ENCODE measurements at places on chromosomes 4 and X.

GRCh38 chr4:112894951-112895350, 154.5 kb upstream of the ANK2 start:
- H3K4me3 ChIP-seq = no peak overlapping the region
- H3K27me3 ChIP-seq = no peaks in the 10 kb centered on the region
- peak overlapping the region; percentile 82 for H3K27ac ChIP-seq
- peaks cover 14% of the 10 kb centered on the region for H3K4me1 ChIP-seq
- no peaks in the 10 kb centered on the region for H3K36me3 ChIP-seq
- no peak for DNase-seq

GRCh38 chr4:7564242-7564641, 129.5 kb upstream of the PSAPL1 start:
- DNase-seq = no peak
- H3K4me3 ChIP-seq = no peak overlapping the region
- H3K36me3 ChIP-seq = no peaks in the 10 kb centered on the region
- no peaks in the 10 kb centered on the region for H3K27me3 ChIP-seq
- H3K4me1 ChIP-seq = no peaks in the 10 kb centered on the region

DNA sequence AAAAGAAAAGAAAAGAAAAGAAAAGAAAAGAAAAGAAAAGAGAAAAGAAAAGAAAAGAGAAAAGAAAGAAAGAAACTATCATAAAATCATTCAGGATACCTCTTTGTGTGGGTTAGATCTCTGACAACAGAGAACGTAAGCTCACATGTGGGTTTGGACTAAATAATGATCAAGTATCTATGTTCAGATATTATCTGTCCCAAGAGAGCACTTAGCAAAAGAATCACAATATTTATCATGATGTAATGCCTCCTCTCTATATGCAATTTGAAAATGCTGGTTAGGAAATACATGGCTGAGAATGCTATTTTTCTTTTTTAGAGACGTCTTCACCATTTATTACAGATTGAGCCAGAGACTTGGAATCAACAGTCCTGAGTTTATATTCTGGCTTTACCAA, 191.3 kb downstream of the KCNIP4 start:
- no peak overlapping the region for H3K4me3 ChIP-seq
- no peaks in the 10 kb centered on the region for H3K27me3 ChIP-seq
- no peaks in the 10 kb centered on the region for H3K36me3 ChIP-seq
- DNase-seq = no peak
- no peak overlapping the region for H3K27ac ChIP-seq

- no peak overlapping the region for H3K27ac ChIP-seq
- H3K36me3 ChIP-seq = no peaks in the 10 kb centered on the region
- DNase-seq = no peak
- peaks cover 8% of the 10 kb centered on the region for H3K27me3 ChIP-seq
- H3K4me1 ChIP-seq = no peaks in the 10 kb centered on the region
Measured at GRCh38 chr4:7620814-7621176, 186.1 kb upstream of the PSAPL1 start.

- no peaks in the 10 kb centered on the region for H3K4me1 ChIP-seq
- H3K4me3 ChIP-seq = no peak overlapping the region
- DNase-seq = peak; percentile 87
- peak overlapping the region; percentile 52 for H3K27ac ChIP-seq
- no peaks in the 10 kb centered on the region for H3K27me3 ChIP-seq
- H3K36me3 ChIP-seq = no peaks in the 10 kb centered on the region
Measured at GRCh38 chr4:82715731-82716617, 82.6 kb downstream of the SCD5 start.

DNA sequence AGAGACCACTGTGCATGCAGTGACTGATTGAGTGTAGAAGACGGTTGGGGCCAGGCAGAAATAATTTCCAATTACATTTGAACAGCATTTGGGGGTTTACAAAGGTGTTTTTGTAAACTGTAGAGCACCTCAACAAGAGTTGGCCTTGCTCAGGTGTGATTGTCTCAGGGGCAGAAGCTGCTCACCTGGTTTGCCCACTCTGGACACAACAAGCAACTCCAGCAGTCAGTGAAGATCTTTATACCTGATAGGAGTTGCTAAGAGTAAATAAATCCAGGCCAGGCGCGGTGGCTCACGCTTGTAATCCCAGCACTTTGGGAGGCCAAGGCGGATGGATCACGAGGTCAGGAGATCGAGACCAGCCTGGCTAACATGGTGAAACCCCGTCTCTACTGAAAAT, 221.3 kb downstream of the RAB28 start:
- no peak overlapping the region for H3K4me3 ChIP-seq
- no peaks in the 10 kb centered on the region for H3K27me3 ChIP-seq
- DNase-seq = no peak
- no peaks in the 10 kb centered on the region for H3K36me3 ChIP-seq
- H3K27ac ChIP-seq = no peak overlapping the region
- H3K4me1 ChIP-seq = peaks cover 7% of the 10 kb centered on the region

DNA sequence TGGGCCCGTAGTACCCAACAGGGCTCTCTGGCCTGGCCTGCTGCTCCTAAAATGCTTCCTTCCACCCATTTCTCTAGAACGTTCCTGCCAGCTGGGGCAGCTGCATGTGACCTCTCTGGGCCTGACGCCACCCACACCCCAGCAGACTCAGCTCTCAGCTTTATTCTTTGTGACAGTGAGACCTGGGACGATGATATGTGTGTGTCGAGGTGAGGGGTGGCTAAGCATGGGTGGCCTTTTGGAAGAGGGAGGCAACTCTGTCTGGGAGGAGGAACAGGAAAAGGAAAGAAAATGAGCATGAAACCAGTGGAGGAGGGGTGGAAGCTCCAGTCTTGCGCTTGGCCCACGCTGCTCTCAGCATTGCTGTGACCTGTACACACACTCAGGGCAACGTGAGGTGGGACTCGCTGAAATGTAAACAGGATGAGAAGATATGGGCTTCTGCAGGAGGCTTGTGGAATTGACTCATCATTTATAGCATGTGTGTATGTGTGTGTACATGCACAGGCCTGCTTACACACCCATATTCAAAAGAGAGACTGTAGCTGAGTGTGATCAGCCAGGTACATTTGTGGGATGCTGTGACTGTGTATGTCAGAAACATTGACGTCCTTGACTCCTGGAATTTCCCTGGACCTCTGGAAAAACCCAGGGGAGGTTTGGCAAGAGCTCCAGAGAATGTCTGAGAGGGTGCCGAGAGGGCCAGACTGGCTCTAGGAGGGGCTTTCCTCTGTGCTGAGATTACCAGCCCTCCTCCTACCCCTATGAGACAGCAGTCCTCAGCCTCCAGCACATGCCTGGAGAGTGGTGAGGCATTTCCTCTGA, 137.9 kb downstream of the PJA1 start:
- H3K4me3 ChIP-seq = no peak overlapping the region
- H3K36me3 ChIP-seq = no peaks in the 10 kb centered on the region
- peak; percentile 17 for DNase-seq
- no peaks in the 10 kb centered on the region for H3K4me1 ChIP-seq
- H3K27ac ChIP-seq = no peak overlapping the region

DNA sequence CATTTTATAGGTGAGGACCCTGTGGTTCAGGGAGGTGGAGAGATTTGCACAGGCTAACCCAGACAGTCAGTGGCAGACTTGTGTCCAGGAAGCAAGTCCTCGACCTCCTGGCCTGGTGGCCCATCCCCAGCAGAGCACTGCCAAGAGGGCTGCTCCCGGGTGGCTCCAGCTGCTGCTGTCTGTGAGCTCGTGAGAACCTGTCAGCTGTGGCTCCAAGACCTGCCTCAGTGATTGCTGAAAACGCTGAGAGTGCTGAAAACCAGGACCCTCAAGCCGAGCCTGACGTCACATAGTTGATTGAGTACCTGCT, 74.2 kb downstream of the RTL9 start:
- no peak overlapping the region for H3K4me3 ChIP-seq
- H3K4me1 ChIP-seq = no peaks in the 10 kb centered on the region
- no peaks in the 10 kb centered on the region for H3K36me3 ChIP-seq
- no peak for DNase-seq
- no peak overlapping the region for H3K27ac ChIP-seq

DNA sequence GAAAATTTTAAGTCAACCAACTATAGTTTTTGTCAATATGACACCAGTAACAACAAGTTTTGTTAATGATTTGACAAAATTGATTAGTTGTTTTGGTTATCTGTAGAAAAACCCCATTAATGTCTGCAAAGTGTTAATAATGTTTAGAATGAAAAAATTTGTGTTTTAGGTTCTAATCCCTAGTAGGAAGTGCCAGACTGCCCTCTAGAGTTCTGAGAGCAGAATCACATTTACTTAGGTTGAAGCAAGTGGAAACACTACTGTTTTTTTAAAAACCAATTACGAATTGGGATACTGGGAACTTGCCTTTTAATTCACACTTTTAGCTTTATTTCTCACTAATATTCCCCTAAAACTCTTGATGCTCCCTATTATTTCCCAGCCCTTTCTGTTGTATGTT, 101.1 kb upstream of the CYLC1 start:
- no peak for DNase-seq
- no peak overlapping the region for H3K4me3 ChIP-seq
- no peaks in the 10 kb centered on the region for H3K36me3 ChIP-seq
- no peaks in the 10 kb centered on the region for H3K4me1 ChIP-seq
- no peaks in the 10 kb centered on the region for H3K27me3 ChIP-seq

- H3K4me1 ChIP-seq = no peaks in the 10 kb centered on the region
- H3K36me3 ChIP-seq = no peaks in the 10 kb centered on the region
- peak overlapping the region; percentile 71 for H3K27ac ChIP-seq
Measured at GRCh38 chrX:2550328-2551020, 49.7 kb upstream of the DHRSX start.

- no peak overlapping the region for H3K27ac ChIP-seq
- no peak overlapping the region for H3K4me3 ChIP-seq
- no peak for DNase-seq
- no peaks in the 10 kb centered on the region for H3K27me3 ChIP-seq
- no peaks in the 10 kb centered on the region for H3K36me3 ChIP-seq
Measured at GRCh38 chr4:89641367-89641687, 195.6 kb downstream of the SNCA start.

DNA sequence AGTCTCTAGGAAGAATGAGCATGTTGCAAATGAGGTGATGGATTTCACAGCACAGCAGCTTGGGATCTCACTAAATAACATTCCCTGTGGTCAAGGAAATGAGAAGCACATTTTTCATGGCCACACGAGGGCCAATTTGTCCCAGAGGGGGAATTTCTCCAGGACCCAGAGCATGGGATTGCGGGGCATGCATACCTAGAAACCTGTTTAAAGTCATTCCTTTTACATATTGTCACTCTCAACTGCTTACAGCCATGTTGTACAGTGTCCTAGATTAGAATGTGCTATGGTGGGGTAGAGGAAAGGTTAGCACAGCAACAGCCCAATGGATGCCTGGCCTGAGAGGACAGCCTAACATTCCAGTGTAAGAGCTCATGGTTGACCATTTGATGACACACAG, 37.4 kb upstream of the NLGN4X start:
- no peak overlapping the region for H3K4me3 ChIP-seq
- H3K27me3 ChIP-seq = no peaks in the 10 kb centered on the region
- DNase-seq = no peak
- H3K4me1 ChIP-seq = no peaks in the 10 kb centered on the region
- no peak overlapping the region for H3K27ac ChIP-seq

GRCh38 chr4:17786567-17786966, 5.1 kb upstream of the FAM184B start:
- H3K36me3 ChIP-seq = no peaks in the 10 kb centered on the region
- H3K27ac ChIP-seq = no peak overlapping the region
- no peak overlapping the region for H3K4me3 ChIP-seq
- H3K4me1 ChIP-seq = no peaks in the 10 kb centered on the region
- DNase-seq = no peak
- H3K27me3 ChIP-seq = peaks cover 28% of the 10 kb centered on the region

- no peaks in the 10 kb centered on the region for H3K27me3 ChIP-seq
- DNase-seq = peak; percentile 71
- peak overlapping the region; percentile 9 for H3K4me3 ChIP-seq
- H3K4me1 ChIP-seq = peaks cover 21% of the 10 kb centered on the region
Measured at GRCh38 chr4:55079451-55080173, 45.8 kb downstream of the KDR start.

DNA sequence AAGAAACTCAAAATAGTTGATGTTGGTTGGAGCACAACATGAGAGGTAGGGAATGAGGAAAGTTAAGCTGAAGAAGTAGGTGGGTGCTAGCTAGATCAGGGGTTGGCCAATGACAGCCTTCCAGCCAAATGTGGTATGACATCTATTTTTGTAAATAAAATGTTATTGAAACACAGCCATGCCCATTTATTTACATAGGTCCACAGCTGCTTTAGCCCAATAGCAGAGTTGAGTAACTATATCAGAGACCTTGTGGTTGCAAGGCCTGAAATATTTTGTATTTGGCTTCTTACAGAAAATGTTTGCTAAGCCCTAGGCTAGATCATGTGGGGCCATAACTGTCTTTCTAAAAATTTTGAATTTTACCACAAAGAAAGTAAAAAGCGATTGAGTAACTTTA, 234.9 kb upstream of the CTSO start:
- no peak overlapping the region for H3K4me3 ChIP-seq
- no peaks in the 10 kb centered on the region for H3K36me3 ChIP-seq
- no peaks in the 10 kb centered on the region for H3K4me1 ChIP-seq

DNA sequence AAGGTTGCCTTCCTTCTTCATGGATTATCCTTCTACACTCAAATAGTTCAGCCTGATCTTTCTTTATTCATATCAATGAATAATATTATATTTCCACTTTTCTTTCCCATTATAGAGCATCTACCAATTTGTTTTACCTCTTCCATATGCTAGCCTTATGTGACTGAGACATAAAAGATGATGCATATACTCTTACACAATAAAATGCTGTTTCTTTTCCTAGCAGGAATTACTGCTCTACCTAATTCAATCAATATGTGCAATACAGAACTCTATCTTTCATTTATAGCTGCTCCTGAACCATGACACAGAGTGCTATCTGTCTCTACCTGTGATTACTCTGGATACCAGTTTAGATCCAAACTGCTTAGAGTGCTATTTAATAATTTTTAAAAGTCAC, 2334.0 kb downstream of the PCDH7 start:
- H3K4me1 ChIP-seq = no peaks in the 10 kb centered on the region
- H3K27me3 ChIP-seq = no peaks in the 10 kb centered on the region
- no peak overlapping the region for H3K27ac ChIP-seq

GRCh38 chr4:30720661-30721184, 554 bp downstream of the PCDH7 start:
- H3K36me3 ChIP-seq = peaks cover 15% of the 10 kb centered on the region
- H3K27me3 ChIP-seq = no peaks in the 10 kb centered on the region
- H3K4me3 ChIP-seq = peak overlapping the region; percentile 96
- H3K27ac ChIP-seq = no peak overlapping the region

DNA sequence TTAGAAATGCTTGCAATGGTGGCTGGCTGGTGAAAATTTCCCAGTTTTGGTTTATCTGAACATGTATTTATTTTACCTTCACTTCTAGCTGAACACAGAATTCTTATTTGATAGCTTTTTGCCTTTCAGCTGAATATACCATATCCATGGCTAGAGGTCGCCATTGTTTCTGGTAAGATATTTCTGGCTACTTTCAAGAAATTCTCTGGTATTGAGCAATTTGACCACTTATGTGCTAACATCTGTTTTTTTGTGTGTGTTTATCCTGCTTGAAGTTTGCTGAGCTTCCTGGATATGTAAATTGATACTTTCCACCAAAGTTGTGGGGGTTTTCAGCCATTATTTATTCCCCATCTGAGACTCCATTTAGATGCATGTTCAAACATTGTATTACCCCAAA, 75.4 kb downstream of the FBXW7 start:
- H3K4me1 ChIP-seq = no peaks in the 10 kb centered on the region
- no peaks in the 10 kb centered on the region for H3K27me3 ChIP-seq
- no peak overlapping the region for H3K27ac ChIP-seq
- DNase-seq = no peak
- no peaks in the 10 kb centered on the region for H3K36me3 ChIP-seq

All from endodermal cell (in vitro differentiated cells).